Upper lobe of left lung (tissue), 6 donors: ENCODE measurements at places on chromosomes 16 and 17.

GRCh38 chr17:5958850-5959249 lies 111.3 kb upstream of the WSCD1 start:
- no peak for DNase-seq

GRCh38 chr16:3461151-3461550 lies 17.7 kb downstream of the NAA60 start:
- no peak for DNase-seq

DNA sequence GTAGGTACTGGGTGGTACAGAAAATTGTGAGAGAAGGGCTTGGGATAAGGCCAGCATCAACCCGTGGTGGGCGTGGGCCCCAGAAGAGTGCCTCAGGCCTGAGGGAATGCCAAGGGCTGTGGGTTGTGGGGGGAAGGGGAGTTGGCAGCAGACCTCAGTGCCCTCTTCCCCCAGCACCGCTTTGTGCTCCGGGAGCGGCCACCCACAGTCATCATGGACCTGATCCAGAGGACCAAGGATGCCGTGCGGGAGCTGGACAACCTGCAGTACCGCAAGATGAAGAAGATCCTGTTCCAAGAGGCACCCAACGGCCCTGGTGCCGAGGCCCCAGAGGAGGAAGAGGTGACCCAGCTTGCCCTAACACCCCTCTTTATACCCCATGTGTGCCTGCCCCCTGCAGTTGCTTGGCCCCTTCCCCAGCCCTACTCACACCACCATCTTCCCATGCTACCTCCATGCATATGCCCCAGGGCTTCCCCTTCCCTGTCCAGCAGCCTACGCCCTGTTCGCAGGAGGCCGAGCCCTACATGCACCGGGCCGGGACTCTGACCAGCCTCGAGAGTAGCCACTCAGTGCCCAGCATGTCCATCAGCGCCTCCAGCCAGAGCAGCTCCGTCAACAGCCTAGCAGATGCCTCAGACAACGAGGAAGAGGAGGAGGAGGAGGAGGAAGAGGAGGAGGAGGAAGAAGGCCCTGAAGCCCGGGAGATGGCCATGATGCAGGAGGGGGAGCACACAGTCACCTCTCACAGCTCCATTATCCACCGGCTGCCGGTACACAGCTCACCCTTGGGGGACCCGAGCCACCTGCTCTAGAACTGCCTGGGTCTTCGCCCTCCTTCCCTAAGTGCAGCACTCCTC lies 9.1 kb downstream of the TAOK2 start:
- no peak for DNase-seq

DNA sequence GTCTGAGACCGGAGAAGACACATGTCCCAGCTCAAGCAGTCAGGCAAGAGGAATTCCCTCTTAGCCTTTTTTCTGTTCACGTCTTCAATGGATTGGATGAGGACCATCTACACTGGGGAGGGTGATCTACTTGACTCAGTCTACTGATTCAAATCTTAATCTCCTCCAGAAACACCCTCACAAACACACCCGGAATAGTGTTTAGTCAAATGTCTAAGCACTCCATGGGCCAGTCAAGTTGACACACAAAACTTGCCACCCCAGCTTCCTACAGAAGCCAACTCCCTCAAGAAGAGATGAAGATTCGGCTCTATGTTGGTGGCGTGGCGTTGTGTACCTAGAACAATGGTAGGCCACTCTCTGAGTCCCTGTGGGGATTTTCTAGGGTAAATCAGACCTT lies 22.5 kb upstream of the NKD1 start:
- no peak for DNase-seq

- DNase-seq: peak; percentile 40
Measured at GRCh38 chr16:31355431-31356100, 590 bp downstream of the ITGAX start.

DNA sequence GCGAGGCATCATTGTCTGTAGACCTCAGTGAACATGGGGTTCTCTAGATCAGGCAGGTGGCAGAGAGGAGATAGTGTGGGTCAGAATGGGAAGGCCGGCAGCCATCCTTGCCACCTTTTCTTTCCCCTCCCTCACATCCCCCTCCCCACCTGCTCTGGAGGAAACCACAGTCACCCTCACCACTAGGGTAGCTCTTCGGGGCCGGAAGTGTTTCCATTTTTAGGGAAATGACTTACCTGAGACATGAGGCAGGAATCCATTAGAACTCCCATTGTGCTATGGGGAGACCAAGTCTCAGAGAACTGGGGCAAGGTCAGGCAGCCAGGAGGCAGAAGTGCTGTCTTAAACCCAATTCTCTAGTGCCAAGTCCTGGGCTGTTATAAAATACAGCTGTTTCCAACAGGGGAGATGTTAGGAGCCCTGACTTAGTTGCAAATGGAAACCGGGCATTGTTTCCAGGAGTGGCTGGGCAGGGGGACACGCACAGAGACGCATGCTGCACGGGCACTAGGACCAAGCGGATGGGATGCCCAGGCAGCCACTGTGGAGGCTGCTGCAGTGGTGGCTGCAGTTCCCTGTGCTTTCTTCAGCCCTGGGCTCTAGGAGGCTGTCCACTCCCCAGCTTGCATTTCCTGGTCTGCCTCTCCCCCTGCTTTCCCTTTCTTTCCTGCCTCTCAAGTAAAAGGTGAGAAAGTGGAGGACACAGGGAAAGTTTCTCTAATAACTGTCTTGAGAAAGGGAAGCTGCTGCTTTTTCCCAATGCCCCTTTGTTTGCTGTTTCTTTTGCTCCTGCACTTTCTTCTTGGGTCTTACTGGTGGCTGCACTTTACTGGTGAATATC lies 2.8 kb downstream of the HAS3 start:
- no peak for DNase-seq
